Thymus (tissue), 14 donors: ENCODE measurements at places on chromosomes 4 and X.

DNA sequence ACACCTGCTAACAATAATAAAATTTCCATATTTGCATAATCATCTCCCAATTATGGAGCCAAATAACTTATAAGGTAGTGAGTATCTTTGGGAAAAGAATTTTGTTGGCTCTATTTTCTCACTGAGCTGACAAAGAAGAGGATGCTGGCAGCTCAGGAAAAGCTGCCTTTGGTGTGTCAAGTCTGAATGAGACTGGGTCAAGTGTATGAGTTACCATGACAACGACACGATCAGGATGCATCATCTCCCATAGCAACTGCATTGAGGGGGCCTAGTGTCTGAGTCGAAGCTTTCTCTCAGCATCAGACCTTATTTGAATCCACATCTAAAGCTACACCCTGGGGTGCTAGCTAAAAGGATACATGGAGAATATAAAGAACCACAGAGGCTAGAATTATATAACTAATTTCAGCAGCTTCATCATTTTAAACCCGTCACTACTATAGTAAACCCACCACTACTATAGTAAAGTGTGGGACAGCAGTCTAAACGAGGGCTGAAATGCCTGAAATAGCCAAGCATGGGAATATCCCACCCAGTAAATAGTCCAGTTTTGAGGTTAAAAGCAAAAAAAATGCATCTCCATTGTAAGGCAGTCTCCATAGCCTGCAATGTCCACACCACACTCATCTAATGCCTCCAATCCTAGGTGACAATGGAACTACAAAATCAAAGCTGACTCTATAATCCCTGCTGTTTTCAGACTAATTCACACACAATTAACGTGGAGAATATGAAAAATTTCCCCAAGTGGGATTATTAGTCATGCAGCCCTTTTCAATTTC lies 16.0 kb downstream of the GSPT2 start:
- DNase-seq = no peak

DNA sequence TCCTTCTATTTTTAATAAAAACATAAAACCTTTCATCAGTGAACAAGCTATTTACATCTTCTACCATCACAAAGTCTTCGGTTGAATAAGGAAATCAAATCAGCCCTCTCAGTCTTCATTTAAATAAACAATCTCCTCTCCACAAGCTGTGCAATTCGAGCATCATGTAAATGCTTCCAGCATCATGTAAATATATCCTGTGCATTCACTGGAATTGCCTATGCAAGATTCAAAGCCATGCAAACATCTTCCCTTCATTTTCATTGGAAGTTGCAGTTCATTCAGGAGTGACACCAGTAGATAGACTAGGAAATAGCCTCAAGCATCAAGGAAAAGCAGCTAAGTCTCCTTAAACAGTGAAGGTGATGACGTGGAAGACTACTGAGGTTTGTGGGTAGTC lies 77.7 kb upstream of the PCDH19 start:
- no peak for DNase-seq

DNA sequence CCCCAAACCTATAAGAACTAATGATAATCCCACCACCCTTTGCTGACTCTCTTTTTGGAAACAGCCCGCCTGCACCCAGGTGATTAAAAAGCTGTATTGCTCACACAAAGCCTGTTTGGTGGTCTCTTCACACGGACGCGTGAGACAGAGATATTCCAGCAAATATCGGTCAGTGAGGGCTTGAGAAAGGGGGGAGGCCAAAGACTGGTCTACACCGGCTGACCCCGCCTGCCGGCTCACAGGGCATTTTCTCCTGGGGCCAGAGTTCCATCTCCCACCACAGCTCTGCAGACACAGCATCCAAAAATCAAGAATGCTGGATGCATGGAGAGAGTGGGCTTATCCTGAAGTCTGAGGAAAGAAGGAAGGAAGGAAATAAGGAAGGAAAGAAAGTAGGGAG lies 176.0 kb downstream of the SHOX start:
- DNase-seq = no peak

DNA sequence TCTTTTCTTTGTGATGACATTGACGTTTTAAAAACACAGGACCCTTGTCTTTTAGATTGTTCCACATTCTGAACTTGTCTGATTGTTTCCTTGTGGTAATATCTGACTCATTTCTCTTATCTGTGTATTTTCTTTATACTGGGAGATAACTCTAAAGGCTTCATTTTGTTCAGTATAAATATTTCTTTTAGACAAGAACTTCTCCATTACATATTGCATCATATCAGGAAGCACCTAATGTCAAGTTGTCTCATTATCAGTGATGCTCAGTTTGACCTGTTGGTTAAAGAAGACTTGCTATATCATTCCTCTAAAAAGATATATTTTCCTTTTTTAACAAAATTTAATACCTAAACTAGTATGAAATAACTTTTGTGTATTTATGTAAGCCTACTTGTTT lies 152.3 kb upstream of the BMP3 start:
- DNase-seq = no peak

DNA sequence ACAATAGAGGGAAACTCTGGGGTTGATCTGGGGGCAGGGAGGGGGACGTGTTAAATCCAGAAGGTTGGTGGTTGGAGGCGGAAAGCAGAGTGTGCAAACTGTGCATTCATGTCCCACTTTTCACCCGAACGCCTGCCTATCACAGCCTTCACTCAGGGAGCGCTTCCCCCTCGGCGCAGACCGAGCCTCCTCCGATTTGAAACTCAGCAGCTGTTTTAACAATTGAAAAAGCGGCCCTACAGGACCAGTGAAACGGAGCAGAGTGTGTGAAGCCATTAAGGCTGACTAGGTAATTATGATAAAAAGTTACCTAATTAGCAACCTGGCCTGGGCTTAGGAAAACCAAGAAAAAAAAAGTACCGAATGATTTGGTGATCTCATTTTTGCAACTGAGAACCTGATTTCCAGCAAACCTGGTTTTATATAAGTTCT lies 685 bp upstream of the NDNF start:
- DNase-seq = no peak

- no peak for DNase-seq
Measured at GRCh38 chr4:110266136-110266535, 67.7 kb upstream of the ELOVL6 start.

- peak; percentile 4 for DNase-seq
Measured at GRCh38 chr4:100848841-100849240, 331.0 kb upstream of the EMCN start.
